ENCODE measurements at places on chromosomes 13 and 19.

GRCh38 chr13:43232144-43232872 is 208.9 kb downstream of the DNAJC15 start:
- DNase-seq = no peak

GRCh38 chr19:9155591-9155990 is 15.4 kb downstream of the ZNF317 start:
- DNase-seq = no peak

GRCh38 chr19:3065675-3066357 is 3.5 kb upstream of the TLE5 start:
- DNase-seq = no peak

- no peak for DNase-seq
Measured at GRCh38 chr19:1851654-1852580, 3.6 kb upstream of the REXO1 start.

DNA sequence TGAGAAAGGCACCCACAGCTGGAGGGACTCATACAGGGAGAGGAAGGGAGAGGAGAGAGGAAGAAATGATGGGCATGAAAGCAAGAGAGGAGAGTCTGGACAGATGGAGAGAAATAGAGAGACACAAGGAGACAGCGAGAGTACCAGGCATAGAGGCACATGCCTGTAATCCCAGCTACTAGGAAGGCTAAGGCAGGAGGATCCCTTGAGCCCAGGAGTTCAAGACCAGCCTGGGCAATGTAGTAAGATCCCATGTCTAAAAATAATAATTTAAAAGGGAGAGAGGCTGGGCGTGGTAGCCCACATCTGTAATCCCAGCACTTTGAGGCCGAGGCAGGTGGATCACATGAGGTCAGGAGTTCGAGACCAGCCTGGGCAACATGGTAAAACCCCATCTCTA is 9.3 kb downstream of the UNC13A start:
- DNase-seq = no peak

DNA sequence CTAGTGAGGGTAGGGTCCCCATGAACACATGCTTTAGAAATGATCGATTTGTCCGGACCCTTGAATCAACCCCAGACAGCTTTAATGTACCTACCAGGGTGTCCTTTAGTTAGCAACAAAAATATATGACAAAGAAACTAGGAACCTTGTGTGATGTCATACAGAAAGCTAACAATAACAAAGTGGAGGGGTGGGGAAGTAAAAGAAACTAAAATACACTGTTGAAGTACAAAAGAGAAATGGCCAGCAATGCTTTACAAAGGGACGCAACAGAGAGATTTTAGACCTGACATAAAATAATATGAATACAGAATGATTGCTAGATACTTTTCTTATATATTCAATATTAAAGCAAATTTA is 40.0 kb downstream of the DZIP1 start:
- no peak for DNase-seq

GRCh38 chr19:45168767-45169351 is 8.1 kb upstream of the NKPD1 start:
- no peak for DNase-seq

GRCh38 chr13:109699628-109700071 is 86.7 kb downstream of the IRS2 start:
- DNase-seq = no peak

DNA sequence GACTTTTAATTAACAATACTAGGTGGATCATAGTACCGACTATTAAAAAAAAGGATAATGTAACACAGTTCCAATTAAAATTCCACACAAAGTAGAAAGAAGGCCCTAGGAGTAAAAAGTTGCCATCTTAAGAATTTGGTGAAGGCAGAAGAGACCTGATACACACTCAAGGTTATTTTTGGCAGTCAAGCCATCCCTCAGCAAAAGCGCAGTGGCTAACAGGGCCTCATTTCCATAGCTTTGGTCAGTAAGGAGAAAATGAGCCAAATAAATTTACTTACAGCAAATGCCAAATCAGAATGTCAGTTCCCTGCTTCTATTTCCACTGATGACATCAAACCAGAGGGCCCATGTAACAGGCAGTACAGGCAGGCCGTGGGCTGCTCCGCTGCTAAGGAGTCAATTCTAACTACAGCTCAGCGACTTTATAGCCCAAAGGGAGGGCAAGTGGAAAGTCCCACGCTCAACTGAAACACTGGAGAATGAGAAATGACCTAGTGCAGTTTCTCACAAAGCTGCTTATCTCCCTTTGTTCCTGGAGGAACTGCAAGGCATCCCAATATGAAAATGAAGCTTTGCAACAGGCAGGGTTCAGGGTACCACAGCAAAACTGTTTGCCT is 6.3 kb downstream of the ARGLU1 start:
- DNase-seq = peak; percentile 8

GRCh38 chr13:111460548-111461444 is 140.4 kb downstream of the TEX29 start:
- DNase-seq = no peak

GRCh38 chr13:23969647-23970046 is 72.3 kb upstream of the C1QTNF9B start:
- no peak for DNase-seq

Data from T-helper 17 cell (primary cell).